ENCODE measurements at places on chromosomes 2 and 18. TPM values are rescaled to one million over a fixed set of nuclear protein-coding genes. Genes with fewer than 3 reads are reported as not detected.

DNA sequence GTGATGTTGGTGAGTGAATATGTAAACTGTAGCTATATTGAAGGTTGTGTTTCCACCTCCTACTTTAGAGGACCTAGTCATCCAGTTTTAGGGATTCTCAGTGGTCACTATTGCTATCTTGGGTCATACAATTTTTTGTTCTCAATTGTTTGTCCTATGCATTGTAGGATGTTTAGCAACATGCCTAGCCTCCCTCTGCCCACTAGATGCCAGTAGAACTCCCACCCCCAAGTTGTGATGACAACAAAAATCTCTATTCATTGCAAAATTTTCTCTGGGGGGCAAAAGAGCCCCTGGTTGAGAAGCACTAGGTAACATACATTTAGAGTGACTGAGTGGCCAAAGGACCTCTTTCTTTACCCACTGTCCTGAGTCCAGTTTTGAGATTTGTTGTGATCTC, 87.3 kb downstream of the LRRTM4 start:
- no peak overlapping the region for H3K4me3 ChIP-seq
- H3K27me3 ChIP-seq: no peaks in the 10 kb centered on the region
- no peak for DNase-seq

The TRPM8 gene
- not detected for total RNA-seq

DNA sequence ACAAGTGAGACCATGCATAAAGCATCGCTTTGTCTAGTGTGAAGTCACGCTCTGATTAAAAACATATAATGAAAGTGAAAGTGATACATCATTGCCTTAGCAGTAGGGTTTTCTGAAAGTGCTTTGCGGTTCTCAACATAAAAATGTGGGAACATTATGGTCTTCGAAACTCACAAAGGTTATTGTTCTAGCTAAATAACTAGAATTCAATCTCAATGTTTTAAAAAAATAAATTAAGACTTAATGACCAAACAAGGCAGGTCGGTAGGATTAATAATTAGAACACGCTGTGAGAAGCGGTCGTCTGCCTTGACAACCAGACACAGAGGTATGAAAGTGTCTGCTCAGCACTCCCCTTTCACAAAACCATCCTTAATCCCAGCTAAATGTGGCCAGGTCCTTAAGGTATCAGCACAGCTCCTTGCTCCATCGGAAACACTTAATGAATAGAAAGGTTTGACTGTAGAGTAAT, 42.2 kb downstream of the KLHL14 start:
- DNase-seq: no peak
- H3K27ac ChIP-seq: no peak overlapping the region
- peak overlapping the region; percentile 21 for H3K4me3 ChIP-seq
- H3K36me3 ChIP-seq: no peaks in the 10 kb centered on the region
- no peaks in the 10 kb centered on the region for H3K4me1 ChIP-seq
- H3K27me3 ChIP-seq: no peaks in the 10 kb centered on the region

GRCh38 chr2:205836477-205837221, 154.3 kb downstream of the NRP2 start:
- H3K4me1 ChIP-seq: peaks cover 3% of the 10 kb centered on the region
- H3K4me3 ChIP-seq: no peak overlapping the region
- H3K36me3 ChIP-seq: no peaks in the 10 kb centered on the region
- H3K27ac ChIP-seq: peak overlapping the region; percentile 79
- DNase-seq: no peak

DNA sequence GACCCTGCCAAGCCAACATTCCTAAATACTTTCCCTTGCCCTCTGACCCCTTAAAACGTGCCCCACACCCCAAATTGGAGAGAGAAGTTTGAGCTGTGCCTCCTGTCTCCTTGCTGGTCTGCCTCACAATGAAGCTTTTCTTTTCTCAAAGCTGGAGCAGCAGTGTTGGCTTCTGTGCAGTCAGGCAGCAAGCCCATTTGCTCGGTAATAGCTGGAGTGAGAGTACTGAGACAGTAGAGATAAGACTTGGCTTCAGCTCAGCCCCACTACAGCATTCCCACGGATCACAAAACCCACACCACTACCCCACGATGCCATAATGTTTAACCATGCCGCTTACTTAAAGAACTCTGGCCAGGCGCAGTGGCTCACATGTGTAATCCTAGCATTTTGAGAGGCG, 73.0 kb downstream of the NCAPH start:
- no peaks in the 10 kb centered on the region for H3K27me3 ChIP-seq
- no peak for DNase-seq
- H3K4me3 ChIP-seq: no peak overlapping the region
- H3K36me3 ChIP-seq: no peaks in the 10 kb centered on the region
- no peak overlapping the region for H3K27ac ChIP-seq

The SH2D6 gene
- not detected for total RNA-seq

GRCh38 chr2:45014016-45014702, 4.9 kb upstream of the SIX2 start:
- no peaks in the 10 kb centered on the region for H3K36me3 ChIP-seq
- no peak overlapping the region for H3K27ac ChIP-seq
- no peak for DNase-seq
- peak overlapping the region; percentile 46 for H3K4me3 ChIP-seq
- peaks cover 29% of the 10 kb centered on the region for H3K4me1 ChIP-seq

DNA sequence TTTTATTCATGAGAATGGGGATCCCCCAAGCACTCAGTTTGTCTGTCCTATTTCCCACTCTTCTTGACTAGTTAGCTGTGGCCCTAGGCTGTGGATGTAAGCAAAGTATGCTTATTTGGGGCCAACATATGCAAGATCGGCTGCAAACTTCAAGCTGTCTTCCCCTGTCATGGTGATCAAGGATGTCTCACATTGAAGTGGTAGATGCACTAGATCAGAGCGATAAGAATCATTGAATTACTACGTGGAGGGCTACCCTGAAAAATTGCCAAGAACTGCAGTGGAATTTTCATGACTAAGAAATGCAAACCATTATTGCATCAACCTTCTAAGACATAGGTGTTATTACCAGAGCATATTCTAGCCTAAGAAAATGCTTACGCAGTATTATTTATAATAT, 527.4 kb downstream of the RNF144A start:
- DNase-seq: no peak
- H3K27ac ChIP-seq: no peak overlapping the region
- no peak overlapping the region for H3K4me3 ChIP-seq
- H3K36me3 ChIP-seq: no peaks in the 10 kb centered on the region
- no peaks in the 10 kb centered on the region for H3K27me3 ChIP-seq

The PSTPIP2 gene
- 7.3 TPM for total RNA-seq

The PLA2R1 gene
- 6.4 TPM for total RNA-seq

- H3K27ac ChIP-seq: no peak overlapping the region
- no peak overlapping the region for H3K4me3 ChIP-seq
- no peaks in the 10 kb centered on the region for H3K27me3 ChIP-seq
- no peaks in the 10 kb centered on the region for H3K4me1 ChIP-seq
- no peaks in the 10 kb centered on the region for H3K36me3 ChIP-seq
Measured at GRCh38 chr18:68916734-68917133, 118.9 kb downstream of the CCDC102B start.

GRCh38 chr2:76307495-76307894, 596.8 kb upstream of the GCFC2 start:
- H3K27me3 ChIP-seq: no peaks in the 10 kb centered on the region
- no peak overlapping the region for H3K4me3 ChIP-seq
- no peaks in the 10 kb centered on the region for H3K36me3 ChIP-seq

The CTAGE1 gene
- total RNA-seq: not detected

DNA sequence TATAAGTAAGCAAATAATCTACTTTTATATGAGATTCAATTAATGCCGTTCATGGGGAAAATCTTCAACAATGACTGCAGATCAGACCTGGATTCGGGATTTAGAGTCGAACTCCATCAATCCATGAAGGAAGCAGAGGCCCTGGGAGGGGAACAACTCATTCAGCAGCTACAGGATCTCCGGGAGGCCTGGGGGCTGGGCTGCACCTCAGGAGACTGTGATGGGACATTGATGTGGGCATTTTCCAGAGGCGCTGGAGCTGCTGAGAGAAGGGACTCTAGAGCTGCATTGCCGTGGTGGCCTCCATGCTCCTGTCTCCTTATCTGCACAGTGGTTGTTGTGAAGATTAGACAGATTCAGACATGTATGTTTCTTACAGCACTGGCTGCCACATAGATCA, 76.9 kb downstream of the MYT1L start:
- peak; percentile 77 for DNase-seq
- H3K4me1 ChIP-seq: no peaks in the 10 kb centered on the region
- no peak overlapping the region for H3K27ac ChIP-seq
- no peaks in the 10 kb centered on the region for H3K27me3 ChIP-seq

The CYP27C1 gene
- total RNA-seq: not detected

DNA sequence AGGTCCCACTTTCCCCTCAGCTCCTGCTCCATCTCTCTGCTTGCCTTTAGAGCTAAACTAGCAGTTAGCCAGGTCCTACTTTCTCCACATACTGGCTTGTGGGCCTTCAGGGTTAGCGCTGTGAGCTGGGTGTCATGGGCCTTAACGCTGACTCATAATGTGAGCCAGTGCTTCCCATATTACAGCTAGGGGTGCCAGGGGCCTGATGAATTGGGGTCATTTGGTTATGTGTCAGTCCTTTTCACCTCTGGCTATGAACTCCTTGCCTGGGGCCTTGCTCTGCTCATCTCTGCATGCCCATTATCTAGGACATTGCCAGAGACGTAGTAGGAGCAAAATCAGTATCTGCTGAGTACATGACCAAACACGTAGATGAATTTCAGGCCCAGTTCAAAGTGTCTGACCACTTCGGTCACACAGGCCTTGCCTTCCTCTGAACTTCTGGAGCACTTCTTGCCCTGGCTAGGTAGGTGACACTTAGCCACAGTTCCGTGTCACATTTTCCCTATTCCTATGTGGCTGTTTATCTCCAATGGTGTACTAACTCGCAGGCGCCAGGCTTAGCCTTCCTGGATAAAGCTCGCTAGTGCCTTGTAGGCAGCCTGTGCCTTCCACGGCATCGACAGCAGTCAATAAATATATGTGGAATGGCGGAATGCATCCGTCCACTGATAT, 103.2 kb upstream of the SIX3 start:
- H3K4me1 ChIP-seq: no peaks in the 10 kb centered on the region
- no peak overlapping the region for H3K27ac ChIP-seq
- peak; percentile 66 for DNase-seq
- H3K27me3 ChIP-seq: no peaks in the 10 kb centered on the region

- no peaks in the 10 kb centered on the region for H3K27me3 ChIP-seq
- DNase-seq: no peak
- H3K36me3 ChIP-seq: no peaks in the 10 kb centered on the region
- H3K4me1 ChIP-seq: no peaks in the 10 kb centered on the region
Measured at GRCh38 chr2:58664523-58665151, 423.5 kb upstream of the FANCL start.

GRCh38 chr2:44286884-44287638, 11.8 kb downstream of the SLC3A1 start:
- DNase-seq: no peak
- H3K27me3 ChIP-seq: no peaks in the 10 kb centered on the region
- H3K4me1 ChIP-seq: peaks cover 11% of the 10 kb centered on the region
- H3K36me3 ChIP-seq: no peaks in the 10 kb centered on the region
- H3K27ac ChIP-seq: no peak overlapping the region

DNA sequence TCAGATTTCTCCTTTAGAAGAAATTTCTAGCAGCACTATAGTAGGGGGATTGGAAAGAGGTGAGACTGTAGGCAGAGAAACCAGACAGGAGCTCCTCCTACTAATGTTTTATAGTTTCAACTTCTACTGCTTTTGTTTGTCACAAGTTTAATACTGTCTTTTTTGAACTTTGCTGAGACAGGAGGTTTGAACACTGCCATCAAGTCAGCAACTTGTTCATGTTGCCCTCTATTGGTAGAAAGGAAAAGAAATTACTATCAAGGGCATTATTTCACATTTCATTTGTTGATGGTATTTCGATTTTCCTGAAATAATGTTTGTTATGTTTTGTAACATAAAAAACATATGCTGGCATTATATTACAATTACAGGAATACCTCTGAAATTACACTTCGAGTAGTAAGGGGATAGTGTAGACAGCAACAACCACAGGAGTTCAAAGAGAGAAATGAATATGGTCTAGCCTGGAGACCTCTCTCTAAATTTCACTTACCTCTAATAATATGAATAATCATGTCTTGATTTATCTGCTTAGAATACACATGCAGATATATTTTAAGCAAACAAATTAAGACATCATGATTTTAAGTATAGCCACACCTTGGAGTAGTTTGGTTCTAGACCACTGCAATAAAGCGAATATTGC, 12.4 kb upstream of the CCDC88A start:
- H3K36me3 ChIP-seq: no peaks in the 10 kb centered on the region
- no peak overlapping the region for H3K27ac ChIP-seq
- H3K4me3 ChIP-seq: no peak overlapping the region
- peaks cover 9% of the 10 kb centered on the region for H3K4me1 ChIP-seq

The RIT2 gene
- not detected for total RNA-seq

DNA sequence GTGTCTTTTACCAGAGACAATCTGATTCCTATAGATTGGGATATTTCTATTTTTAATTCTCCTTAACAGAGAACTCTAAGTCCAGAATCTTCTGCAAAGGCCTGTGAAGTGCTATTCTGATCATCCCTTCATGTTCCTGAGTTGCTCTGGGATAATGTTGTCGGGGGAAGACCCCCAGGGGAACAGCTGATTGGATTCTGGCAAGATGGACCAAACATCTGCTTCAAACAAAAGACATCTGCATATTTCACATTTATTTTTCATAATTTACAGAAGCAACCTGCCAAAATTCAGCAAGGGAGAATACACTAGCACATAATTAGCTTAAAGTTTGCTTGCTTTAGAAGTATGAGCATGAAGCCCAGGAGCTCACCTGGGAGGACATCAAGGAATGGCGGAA, 116.0 kb upstream of the ETAA1 start:
- H3K36me3 ChIP-seq: no peaks in the 10 kb centered on the region
- no peaks in the 10 kb centered on the region for H3K4me1 ChIP-seq
- no peaks in the 10 kb centered on the region for H3K27me3 ChIP-seq
- H3K27ac ChIP-seq: no peak overlapping the region
- no peak for DNase-seq
- no peak overlapping the region for H3K4me3 ChIP-seq

DNA sequence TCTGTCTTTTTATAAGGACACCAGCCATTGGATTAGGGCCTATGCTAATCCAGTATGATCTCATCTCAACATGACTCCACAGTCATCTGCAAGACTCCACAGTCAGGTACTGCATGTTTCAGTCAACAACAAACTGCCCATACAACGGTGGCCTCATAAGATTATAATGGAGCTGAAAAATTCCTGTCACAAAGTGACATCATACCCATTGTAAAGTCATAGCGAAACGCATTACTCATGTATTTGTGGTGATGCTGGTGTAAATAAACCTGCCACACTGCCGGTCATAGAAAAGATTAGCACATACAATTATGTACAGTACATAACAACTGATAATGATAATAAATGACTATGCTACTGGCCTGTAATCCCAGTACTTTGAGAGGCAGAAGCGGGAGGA, 102.2 kb downstream of the TEX51 start:
- no peaks in the 10 kb centered on the region for H3K4me1 ChIP-seq
- DNase-seq: peak; percentile 7
- H3K27ac ChIP-seq: no peak overlapping the region
- no peaks in the 10 kb centered on the region for H3K36me3 ChIP-seq

DNA sequence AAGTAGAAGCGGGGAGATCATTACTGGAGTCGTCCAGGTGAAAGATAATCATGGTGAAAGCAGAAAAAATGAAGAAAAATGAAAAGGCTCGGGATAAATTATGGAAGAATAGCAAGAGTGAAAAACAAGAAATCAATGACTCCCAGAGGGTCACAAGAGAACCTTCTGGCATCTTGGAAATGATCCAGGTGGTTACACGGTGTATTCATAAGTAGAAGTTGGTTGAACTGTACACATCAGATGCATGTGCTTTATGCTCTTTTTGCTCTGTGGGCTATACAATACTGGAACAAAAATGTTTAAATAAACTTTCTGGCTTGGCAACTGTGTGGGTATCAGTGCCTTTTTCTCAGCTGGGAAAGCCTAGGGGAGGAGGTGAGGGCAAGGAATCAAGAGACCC, 348.9 kb downstream of the RND3 start:
- H3K4me1 ChIP-seq: no peaks in the 10 kb centered on the region
- no peaks in the 10 kb centered on the region for H3K27me3 ChIP-seq
- H3K4me3 ChIP-seq: no peak overlapping the region
- no peak overlapping the region for H3K27ac ChIP-seq
- DNase-seq: no peak

The DSG1 gene
- not detected for total RNA-seq

Measured in esophagus muscularis mucosa (tissue), 4 donors.